ENCODE measurements at places on chromosomes 6 and 20.

- no peak for DNase-seq
Measured at GRCh38 chr6:56222499-56222898, 24.9 kb downstream of the COL21A1 start.

DNA sequence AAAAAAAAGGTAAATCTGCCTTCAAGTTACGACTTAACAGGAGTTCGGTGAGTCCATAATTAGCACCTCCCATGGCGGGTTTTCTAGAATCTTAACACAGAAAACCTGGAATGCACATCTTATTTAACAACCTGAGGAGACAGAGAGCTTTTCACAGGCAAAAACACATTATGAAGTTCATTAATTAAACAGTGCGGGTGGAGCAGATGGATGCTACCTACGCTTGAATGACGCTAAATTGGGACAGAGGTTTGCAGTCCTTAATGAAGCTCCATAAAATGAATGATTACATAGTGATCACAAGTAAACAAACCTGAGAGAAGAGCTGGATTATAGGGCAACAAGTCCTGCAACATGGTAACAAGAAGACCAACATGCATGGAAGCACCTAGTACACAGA lies 81.0 kb downstream of the INSM1 start:
- DNase-seq = no peak

GRCh38 chr6:37539171-37540028 lies 39.7 kb upstream of the CCDC167 start:
- no peak for DNase-seq

DNA sequence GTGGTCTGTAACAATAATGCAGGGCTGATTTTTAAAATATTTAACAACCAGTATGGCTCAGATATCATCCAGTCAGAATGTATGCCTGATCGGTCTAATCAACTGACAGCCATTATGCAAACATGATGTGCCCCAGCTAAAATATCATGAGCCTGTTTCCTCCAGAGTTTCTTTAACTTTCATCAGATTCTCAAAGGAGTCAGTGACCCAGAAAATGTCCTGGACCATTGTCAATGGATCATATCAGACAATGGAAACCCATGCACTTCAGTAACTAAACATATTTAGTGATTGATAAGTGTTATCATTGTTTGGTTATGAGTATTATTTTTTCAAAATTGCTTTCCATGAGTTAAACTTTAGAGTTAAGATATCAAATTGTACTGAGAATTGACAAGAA lies 173.5 kb downstream of the LMBRD1 start:
- DNase-seq = no peak

- peak; percentile 22 for DNase-seq
Measured at GRCh38 chr20:20664795-20665589, 47.5 kb downstream of the RALGAPA2 start.

DNA sequence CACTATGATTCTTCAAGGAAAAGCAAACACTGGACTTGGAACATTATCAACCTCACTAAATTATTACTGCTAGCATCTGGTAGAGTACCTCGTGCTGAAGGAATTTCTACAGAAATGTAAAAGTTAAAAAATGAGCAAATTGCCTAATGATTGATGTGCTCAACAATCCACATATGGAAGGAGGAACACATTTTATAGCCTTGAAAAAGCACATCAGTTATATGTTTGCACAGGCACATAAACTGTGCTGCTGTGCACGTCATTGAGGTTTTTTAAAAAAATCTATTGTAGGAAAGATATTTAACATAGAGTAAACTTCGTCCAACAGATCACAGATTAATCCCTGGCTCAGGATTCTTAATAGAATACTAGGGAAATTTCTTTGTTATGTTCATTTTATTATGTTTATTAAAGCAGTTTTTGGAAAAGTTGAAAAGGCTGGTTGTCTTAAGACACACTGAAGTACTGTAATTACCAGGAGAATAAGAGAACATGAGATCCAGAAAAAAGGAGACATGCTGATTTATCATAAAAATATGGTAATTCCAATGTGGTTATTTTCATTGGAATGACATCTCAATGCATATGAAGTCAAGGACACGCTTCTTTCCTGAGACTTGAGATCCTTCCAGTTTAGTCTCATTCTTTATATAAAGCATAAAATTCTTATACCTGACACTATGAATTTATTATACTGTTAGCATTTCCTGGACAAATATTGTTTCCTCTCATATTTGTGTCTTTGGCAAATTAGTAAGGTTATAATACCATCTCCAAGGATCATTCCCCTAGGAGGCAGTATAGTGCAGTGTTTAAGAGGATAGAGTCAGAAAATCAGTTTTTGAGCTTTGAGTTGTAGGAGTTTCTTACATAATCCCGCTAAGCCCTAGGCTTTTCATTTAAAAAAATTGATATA lies 511.1 kb downstream of the TENT5A start:
- DNase-seq = no peak

- no peak for DNase-seq
Measured at GRCh38 chr6:139625081-139625939, 250.9 kb upstream of the CITED2 start.
